ENCODE measurements at places on chromosomes 7 and 10.

DNA sequence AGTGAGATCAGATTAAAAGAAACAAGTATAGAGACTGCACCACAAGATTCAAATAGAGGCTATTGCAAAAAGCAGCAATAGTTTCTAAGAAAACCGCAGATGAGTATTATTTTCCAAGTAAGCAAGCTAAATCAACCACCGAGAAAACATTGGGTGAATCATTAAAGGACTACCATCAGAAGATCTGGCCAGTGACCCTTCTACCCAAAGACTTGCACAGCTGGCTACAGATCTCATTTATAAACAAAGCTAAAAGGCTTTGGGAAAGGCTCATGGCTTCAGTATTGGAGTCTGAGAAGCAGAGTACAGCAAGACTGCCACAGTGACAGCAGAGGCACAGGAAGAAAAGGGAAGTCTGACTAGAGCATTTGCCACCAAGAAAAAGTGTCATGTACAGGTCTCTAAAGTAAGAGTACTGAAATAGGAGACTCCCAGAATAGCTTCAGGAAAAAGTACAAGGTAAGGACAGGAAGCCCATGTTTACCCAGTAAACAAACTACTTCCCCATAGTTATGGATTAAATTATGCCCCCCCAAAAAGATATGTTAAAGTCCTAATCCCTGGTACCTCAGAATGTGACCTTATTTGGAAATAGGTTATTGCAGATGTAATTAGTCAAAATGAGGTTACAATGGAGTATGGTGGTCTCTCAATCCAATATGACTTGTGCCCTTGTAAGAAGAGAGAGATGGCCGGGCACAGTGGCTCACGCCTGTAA is 19.0 kb downstream of the STEAP1 start:
- no peak for DNase-seq

DNA sequence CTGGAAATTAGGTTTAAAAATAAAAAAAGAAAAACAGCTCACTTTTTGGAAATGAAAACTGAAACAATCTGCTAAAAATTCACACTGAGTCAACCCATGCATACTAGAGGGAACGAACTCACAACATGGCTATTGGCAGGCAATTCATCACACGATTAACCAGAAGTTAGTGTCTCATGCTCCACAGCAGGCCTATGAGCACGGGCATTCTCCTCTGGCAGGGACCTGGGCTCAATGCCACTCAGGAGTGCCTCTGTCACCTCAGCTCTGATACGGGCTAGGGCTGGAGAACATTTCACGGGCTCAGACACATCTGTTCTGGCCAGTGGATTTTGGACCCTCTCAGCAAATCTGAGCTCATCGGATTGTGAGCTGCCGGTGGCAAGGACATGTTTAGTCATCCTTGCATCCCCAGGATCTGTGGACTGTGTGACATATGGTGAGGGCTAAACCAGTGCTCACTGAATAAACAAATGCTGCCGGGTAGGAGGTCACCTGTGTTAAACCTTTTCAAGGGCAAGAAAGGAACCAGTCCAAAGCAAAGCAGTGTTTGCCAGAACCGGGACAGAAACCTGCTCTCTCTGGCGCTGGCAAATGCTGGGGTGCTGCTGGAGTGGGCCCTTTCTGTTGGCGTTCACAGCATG is 40.1 kb downstream of the POLR3A start:
- DNase-seq = peak; percentile 27

- DNase-seq = no peak
Measured at GRCh38 chr10:127824826-127825225, 67.9 kb downstream of the CLRN3 start.

DNA sequence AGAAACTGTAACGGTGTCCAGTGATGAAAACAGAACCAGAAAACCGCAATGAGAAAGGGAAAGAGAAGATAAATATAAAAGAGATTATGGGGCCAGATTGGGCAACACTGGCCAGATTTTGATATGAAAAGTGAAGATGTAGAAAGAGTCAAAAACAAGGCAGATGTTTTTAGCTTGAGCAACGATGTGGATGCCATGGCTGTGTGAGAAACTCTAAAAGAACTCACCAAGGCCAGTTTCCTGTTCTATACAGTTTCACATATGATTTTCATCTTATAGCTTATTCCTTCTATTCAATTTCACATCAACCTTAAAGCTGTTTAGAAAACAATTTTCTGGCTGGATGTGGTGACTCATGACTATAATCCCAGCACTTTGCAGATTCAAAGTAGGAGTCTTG is 36.3 kb downstream of the CSTF2T start:
- DNase-seq = no peak

DNA sequence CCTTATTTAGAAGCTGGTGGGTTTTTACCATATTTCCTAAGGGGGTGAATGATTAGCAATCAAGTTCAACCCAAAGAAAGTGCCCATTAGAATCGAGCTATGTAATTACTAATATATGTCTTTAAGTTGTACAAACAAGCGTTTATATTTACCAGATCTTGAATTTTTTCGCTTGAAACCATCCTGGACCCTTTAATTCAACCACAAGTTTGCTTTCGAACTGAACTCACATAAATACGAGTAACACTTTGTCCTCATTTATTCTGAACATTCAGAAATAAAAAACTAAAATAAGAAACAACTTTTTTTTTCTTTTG is 1.5 kb downstream of the SRI start:
- no peak for DNase-seq

DNA sequence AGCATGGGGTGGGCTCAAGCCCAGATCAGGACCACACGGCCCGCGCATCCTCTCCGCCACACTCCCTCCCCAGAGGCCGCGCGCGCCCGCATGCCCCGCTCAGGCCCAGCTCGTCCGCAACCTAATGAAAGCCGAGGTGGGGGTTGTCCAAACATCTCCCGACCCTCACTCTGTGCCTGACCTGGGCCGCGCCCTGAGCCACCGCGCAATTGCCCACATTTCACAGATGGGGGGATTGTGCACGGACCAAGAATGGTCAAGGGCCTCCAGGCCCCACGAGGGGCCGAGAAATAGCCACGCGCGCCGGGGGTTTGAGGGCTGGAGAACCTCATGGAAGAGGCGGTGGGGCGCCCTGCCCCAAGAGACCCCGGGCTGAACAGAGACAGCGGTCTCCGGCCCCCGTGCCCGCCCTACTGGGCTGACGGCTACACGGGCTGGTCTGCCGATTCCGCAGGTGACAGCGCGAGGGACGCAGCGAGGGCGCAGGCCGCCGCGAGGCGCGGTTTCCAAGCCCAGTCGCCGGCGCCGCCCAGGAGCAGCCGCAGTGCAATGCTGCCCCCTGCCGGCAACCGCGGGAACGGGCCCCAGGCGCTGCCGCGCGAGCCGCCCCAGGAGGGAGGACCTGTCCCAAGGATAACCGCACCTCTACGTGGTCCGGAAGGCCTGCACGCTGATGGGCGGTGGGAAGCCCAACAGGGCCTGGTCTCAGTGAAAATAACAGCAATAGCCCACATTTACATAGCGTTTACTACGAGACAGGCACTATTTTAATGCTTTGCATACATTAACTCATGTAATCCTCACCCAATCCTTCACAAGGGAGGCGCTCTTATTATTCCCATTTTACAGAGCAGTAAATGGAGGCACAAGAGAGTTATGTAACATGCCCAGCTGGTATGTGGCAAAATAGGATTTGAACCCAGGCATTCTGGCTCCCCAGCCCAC is 10.5 kb upstream of the GRID1 start:
- no peak for DNase-seq

GRCh38 chr10:101070098-101070497 is 8.3 kb downstream of the KAZALD1 start:
- no peak for DNase-seq

GRCh38 chr10:61000769-61001730 is 57.1 kb upstream of the RHOBTB1 start:
- no peak for DNase-seq

DNA sequence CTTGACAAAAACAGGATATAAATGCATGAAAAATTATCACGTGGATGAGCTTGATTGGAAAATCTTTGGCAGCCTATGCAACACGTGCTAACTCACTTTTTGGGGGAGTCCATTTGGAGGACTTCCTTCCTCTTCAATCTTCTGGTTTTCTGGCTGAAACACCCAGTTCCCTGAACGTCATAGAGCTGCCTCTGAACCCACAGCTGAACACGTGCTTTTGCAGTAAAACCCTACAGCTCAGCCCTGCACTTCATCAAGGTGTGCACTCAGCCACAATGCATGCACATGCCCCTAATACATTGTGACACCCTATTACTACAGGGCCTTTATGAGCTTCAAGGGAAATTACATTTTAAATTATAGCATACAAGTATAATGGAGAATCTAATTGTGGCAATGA is 808.7 kb upstream of the AUTS2 start:
- DNase-seq = no peak

DNA sequence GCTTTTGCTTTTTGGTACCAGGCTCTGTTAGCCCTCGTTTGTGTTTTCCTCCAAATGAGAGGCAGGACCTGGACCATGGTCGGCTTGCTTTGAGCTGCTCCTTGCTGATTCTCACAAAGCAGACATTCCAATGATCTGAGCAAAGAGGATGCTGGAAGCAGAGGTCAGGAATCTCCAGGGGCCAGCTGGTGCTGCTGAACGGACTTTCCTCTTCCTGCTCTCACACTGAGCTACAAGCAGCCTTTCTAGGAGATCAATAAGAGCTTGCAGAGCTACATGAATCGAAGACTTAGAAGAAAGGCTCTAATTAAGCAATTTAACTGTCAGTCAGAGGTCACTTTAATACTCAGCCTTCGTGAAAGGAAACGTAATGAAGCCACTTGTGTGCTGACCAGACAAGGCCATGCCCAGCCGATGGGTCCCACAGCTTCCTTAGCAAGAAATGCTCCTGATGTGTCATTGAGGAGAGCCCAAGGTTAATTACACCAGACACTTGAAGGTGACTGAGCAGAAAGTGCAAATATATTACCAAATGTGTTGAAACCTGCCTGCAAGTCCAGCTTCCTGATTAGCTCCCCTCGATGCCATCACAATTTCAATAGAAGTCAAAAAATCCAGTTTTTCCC is 151.3 kb upstream of the RSU1 start:
- no peak for DNase-seq

DNA sequence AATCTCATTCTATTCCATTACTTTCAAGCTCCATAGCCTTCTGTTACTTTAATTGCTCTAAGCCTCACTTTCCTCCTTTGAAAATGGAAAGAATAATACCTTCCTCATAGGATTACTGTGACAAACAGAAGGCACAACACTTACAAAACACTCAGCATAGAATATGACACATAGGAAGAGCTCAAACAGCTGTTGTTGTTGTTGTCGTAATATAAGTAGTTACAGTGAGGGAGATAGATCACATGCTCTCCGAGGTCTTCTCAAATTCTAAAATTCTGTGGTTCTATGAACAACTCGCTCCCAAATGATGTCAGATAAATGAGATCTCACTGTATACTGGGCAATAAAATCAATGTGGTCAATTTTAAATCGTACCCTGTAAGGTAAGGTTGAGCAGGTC is 1049.3 kb upstream of the C7orf33 start:
- no peak for DNase-seq
